ENCODE measurements at places on chromosomes 6 and 20.

- no peak for DNase-seq
Observed at GRCh38 chr6:47759364-47759763, 22.5 kb upstream of the OPN5 start.

GRCh38 chr20:2141600-2142575 is 40.3 kb downstream of the STK35 start:
- no peak for DNase-seq

GRCh38 chr6:42777126-42777822 is 4.6 kb upstream of the BICRAL start:
- no peak for DNase-seq

- DNase-seq = no peak
Observed at GRCh38 chr20:536426-537010, 7.1 kb downstream of the CSNK2A1 start.

- DNase-seq = no peak
Observed at GRCh38 chr6:141443032-141443431, 689.7 kb upstream of the GJE1 start.

DNA sequence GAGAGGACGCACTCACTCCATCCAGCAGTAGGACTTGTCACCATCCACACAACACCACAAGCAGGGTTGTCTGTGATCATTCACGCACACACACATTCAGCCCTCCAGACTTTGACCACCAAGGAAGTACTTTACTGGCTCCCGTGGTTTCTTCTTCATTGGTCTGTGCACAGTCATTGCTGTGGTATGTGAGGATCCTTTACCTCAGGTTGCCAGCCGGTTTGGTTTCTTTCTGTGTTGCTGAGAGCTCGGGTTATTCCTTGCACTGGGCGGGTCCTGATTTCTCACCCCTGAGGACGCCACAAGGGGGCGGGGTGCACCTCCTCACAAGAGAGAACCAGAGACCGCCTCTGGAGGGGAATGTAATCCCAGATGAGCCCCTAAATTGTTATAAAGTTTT is 11.2 kb downstream of the SLC35A1 start:
- no peak for DNase-seq

GRCh38 chr6:25448965-25449538 is 169.9 kb downstream of the CARMIL1 start:
- no peak for DNase-seq

Data from stimulated activated CD4-positive, alpha-beta T cell treated with anti-CD3 and anti-CD28 coated beads, Interleukin-12 subunit alpha, Interleukin-12 subunit beta, amount 100 ng/mL, for 4 hours (primary cell).